Fibroblast of mammary gland (primary cell): ENCODE measurements at places on chromosomes 2 and 18.

GRCh38 chr2:223470602-223471001, 131.6 kb downstream of the SCG2 start:
- DNase-seq, result no peak

DNA sequence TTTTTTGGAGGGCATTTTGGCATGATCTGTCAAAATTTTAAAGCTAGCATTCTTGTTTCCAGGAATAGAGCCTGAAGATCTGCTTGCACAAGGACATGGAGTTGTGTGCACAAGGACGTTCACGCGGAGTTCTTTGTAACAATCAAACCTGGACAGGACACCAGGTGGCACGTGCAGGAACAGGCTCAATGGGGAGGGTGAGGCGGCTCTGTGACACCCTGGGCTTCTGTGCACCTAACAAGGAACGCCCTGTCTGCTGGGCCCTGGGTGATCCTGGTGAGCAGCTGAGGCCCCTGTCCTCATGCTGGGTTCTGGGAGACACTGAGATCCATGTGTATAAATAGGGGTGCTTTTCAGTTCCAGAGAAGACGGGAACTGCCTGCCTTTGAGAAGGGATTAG, 93.1 kb upstream of the PXDN start:
- no peak for DNase-seq

GRCh38 chr2:130355578-130356431, at the start of gene PTPN18:
PTPN18 (plus strand) TSS chr2:130356056; CDS start chr2:130356108, 52 bp downstream.
- peak; percentile 85 for DNase-seq

DNA sequence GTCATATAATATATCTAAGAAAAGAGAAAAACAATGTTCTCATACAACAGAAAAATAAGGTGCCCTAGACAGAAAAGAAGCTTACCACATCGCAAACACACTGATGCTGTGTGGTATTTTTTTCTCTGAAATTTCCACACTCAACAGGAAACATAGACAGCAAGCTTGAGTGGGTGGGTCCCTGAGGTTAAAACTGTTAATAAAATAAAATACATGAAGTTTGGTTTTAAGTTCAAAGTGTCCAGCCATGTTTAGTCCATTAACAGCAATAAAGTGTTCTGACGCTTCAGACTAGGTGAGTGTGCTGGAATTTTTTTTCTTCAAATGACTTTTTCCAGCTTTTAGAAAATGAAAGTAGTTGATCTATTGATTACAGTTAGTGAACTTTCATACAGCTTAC, 83.3 kb upstream of the EPB41L5 start:
- DNase-seq, result no peak

DNA sequence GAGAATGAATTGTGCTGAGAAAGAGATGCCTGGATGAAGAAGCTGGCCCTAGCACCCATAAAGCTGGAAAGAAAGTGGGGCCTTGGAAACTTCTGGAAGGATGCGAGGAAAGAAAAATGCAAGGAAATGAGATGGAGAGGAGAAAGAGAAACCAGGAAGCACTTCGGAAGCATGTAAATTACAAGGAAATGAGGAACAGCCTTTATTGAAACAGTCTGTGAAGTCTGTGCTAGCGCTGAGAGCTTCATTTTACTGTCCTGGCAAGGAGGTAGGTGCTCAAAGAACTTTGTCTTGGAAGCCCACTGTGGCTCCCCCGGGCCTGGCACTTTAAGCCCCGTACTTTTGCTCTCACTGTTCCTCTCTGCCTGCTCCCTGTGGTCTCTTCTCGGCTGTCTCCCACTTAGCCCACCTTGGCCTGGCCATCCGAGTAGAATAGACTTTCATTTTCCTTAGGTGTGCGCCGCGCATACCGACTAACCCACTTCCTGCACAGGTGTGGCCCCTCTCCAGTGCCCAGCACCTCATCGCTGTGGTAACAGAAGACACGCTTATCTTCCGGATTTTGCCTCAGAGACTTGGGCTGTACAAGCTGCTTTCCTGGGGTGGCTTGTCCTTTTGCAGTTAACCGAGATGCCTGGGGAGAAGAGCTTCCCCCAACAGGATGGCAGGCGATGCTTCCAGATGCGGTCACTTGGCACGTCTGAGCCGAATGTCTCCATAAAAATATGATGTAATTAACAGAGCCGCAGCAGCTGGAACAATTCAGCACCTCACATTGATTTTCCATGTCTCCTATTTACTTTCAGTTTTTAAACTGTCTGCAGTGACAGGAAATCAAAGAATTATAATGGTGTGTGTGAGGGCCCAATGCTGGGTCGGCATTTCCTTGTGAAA, 199.6 kb downstream of the HRH4 start:
- peak; percentile 39 for DNase-seq

GRCh38 chr18:40855661-40856060, 1099.4 kb upstream of the PIK3C3 start:
- DNase-seq, result no peak

- peak; percentile 86 for DNase-seq
Observed at GRCh38 chr18:59690996-59691395, 6.2 kb downstream of the CCBE1 start.

GRCh38 chr2:73952499-73953446, 26.1 kb downstream of the DGUOK start:
- DNase-seq, result peak; percentile 73

- no peak for DNase-seq
Observed at GRCh38 chr2:210795506-210795905, 239.1 kb downstream of the CPS1 start.

DNA sequence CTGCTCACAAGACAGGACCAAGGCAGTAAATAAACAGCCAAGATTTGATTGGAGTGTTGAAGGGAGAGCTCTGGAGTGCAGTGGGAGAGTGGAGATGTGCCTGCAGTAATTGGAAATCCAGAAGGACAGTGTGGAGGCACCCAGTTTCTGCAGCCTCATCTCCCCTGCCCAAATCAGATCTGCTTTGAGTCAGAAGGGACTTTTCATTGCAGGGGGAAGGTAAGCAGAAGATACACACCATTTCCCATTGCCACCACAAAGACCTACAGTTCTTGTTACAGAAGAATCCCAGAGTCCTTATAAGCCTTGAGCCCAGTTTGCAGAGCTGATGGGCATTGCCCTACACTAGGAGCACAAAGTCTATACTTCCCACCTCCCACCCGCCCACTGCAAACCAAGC, 27.2 kb upstream of the GCFC2 start:
- DNase-seq, result no peak

DNA sequence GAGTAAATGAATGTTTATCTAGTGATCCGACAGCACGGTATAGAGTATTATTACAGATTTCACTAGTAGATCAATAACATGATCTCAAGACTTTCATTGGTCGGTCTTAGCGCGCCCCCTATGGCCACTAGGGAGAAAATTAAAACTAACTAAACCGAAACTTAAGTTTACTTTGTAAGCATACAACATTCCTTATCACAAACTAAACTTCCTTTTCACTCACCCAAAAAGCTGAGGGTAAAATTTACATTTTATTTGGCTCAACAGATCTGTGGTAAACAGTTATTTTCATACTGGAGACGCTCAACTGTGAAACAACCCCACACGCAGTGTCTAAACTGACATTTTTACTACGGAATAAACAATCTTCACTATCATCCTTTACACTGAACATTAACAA, 215.6 kb upstream of the MAP2 start:
- peak; percentile 9 for DNase-seq

- peak; percentile 84 for DNase-seq
Observed at GRCh38 chr2:189086710-189087109, 92.9 kb downstream of the COL5A2 start.

- DNase-seq, result no peak
Observed at GRCh38 chr2:8451273-8451672, 230.6 kb upstream of the ID2 start.

GRCh38 chr18:3604498-3605408, 154.8 kb downstream of the TGIF1 start:
- peak; percentile 99 for DNase-seq

DNA sequence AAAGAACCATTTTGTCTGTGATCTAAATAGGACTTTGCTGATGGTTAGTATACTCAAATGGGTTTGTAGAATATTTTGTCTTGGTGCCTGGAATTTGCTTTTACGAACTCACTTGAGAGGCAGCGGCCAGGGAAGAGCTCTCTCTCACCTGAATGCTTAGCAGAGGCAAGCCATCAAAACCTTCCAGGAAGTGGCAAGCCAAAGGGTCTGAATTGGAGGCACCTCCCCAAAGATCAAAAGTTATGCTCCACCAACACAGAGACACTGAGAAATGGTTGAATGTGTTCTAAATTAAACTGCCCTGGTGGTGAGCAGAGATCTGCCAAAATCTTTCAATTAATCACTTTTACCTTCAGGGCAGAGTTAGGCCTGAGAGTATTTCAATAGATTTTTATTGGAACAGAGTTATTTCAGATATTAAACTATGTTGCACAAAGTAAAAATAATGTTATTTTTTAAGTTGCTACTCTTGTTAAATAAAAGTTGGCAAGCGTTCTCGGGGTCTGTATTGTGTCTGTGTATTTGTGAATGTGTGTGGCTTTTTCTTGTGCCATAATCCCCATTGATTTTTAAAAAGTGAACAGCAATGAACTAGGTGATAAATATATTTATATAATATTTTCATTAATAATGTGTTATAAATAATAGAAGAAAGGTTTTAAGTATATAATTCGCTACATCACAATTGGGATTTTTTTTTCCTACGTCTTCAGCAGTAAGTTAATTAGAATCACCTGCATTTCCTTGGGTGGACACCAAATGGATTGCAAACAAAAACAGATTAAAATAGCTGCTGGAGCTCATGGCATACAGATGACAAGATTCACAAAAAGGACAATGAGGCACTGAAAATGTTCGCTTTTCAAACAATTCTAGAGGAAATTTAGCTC, 416.1 kb downstream of the ARHGAP15 start:
- DNase-seq, result no peak

DNA sequence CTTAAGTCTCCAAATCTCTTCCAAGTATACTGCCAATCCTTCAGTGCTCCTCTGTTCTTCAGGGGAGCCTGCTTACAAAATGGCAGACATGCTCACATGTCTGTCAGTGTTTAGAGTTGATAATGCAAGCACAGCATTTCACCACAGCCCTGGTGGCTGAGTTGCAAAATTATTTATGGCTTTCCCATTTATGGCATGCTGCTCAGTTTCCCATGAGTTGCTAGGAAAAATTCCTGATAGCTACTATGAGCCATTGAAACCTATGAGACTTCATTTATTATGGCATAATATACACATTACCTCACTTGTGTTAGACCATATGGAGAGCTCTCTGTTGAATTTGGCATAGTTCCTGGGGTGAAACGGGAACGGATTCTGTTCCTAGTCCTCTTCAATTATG, 448.7 kb upstream of the TCF4 start:
- DNase-seq, result peak; percentile 3

- DNase-seq, result peak; percentile 20
Observed at GRCh38 chr2:18262601-18263000, 297.9 kb downstream of the RDH14 start.

GRCh38 chr2:199943373-199943772, 11.9 kb downstream of the TYW5 start:
- no peak for DNase-seq

DNA sequence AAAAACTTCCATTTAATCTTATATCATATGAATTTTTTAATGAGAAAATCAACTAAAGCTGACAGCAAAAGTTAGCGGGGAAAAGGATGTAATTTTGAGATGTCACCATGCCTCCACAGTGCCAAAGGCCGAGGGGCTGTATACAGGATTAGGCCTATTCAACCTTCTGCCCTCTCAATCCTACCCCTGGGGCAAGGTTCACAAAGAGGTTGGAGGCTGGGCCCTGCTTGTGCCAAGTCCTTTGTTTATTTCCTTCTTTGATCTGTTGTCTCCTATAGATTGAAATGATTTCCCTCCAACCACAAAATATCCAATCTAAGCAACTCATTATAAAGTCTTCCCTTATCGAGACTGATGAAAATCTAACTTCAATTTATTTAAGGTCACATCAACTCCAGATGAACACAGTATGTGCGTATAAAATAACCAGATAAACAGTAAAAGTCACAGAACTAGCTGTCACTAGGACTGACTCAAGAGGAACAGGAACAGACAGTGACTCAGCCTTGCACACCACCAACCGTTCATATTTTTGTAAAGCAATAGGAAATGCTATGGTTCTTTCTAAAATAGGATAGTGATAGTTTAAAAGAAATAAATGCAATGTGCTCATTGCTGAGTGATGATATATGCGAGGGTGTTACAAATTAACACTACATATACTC, 95.8 kb downstream of the SLC25A12 start:
- peak; percentile 77 for DNase-seq
